ENCODE measurements at places on chromosomes 16 and 17.

- DNase-seq = no peak
Observed at GRCh38 chr16:47180073-47180472, 36.3 kb upstream of the NETO2 start.

DNA sequence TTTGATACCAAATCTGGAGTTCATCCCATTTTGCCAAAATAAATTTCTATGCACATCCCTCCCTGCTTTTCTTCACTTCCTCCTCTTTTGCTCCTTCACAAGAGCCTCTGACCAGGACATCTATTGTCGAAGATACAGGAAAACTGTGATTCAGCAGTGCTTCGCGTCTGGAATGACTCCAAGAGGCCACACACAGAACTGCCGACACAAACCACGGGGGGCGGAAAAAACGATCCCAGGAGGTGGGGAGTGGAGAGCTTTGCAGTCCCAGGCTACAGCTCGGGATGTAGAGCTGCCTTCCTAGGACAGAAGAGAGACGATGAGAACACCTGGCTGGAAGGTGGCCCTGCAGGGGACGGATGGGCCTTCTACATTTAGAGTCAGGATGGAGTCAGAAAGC, 102.8 kb downstream of the XYLT1 start:
- no peak for DNase-seq

GRCh38 chr17:78933025-78933958, 8.1 kb upstream of the TIMP2 start:
- peak; percentile 49 for DNase-seq

DNA sequence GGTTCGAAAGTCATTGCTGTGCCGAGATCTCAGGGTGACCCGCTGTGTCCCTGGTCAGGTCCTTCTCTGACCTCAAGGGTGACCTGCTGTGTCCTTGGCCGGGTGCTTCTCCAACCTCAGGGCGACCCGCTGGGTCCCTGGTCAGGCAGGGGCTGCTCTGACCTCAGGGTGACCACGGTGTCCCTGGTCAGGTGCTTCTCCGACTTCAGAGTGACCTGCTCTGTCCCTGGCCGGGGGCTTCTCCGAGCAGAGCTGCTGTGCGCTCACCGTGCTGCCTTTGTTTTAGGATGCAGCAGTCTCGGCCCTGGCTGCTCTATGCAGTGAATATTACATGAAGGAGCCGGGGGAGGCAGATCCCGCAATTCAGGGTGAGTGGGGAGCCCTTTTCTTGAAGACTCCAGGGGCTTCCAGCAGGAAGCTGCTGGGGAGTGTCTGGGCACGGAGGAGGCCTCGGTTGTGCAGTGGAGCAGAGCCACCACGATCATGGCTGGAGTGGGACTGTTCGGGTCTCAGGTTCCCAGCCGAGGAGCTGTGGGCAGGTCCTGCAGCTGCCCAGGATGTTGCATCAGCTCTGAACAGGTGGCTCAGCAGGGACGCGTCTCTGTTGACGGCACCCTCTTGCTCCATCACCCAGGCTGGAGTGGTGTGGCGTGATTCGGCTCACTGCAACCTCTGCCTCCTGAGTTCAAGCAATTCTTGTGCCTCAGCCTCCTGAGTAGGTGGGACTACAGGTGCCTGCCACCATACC, 83.7 kb upstream of the ZNF750 start:
- no peak for DNase-seq

- DNase-seq = no peak
Observed at GRCh38 chr17:63805591-63805990, 21.6 kb upstream of the PSMC5 start.

DNA sequence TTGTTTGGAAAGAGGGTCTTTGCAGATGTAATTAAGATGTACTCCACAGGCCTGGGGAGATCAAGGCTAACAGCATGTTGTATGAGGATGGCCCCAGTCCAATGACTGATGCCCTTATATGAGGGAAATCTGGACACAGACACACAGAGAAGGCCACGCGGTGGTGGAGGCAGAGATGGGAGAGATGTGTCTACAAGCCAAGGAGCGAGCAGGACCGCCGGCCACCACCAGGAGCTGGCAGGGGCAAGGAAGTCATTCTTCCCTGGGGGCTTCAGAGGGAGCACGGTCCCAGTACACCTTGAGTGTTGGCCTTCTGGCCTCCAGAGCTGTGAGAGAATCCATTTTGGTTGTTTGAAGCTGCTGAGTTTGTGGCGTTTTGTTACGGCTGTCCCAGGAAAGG, 14.7 kb downstream of the SOCS3 start:
- no peak for DNase-seq

GRCh38 chr17:35051579-35052240, 11.8 kb downstream of the RFFL start:
- DNase-seq = no peak

GRCh38 chr17:50027172-50027880, 28.6 kb upstream of the ITGA3 start:
- DNase-seq = no peak

GRCh38 chr16:77785373-77785764, 3.0 kb upstream of the VAT1L start:
- no peak for DNase-seq

DNA sequence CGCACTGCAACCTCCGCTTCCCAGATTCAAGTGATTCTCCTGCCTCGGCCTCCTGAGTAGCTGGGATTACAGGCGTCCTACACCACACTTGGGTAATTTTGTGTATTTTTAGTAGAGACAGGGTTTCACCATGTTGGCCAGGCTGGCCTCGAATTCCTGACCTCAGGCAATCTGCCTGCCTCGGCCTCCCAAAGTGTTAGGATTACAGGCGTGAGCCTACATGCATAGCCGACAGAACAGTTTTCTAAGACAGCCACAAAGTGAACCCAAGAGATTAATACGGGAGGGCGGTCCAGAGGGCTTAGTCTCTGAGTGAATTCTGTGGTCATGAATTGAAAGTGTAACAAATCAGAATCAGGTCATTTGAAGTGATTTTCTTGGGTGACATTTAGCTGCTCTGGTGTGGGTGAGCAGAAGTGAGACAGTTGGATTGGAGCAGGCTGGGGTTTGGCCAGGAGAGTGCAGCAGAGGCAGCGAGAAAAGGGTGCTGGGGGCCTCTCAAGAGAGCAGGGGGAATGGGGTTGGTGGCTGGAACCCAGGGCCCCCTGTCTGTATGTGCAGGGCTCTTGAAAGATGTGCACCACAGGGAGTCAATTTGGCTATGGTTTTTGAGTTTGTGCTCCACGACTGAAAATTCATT, 231.4 kb upstream of the WSCD1 start:
- no peak for DNase-seq

- no peak for DNase-seq
Observed at GRCh38 chr17:11324021-11324420, 83.0 kb downstream of the SHISA6 start.

GRCh38 chr17:21042458-21043295, at the start of gene USP22:
Gene USP22 (minus strand): TSS chr17:21043011. CDS start chr17:21042835, 176 bp downstream.
- peak; percentile 73 for DNase-seq

DNA sequence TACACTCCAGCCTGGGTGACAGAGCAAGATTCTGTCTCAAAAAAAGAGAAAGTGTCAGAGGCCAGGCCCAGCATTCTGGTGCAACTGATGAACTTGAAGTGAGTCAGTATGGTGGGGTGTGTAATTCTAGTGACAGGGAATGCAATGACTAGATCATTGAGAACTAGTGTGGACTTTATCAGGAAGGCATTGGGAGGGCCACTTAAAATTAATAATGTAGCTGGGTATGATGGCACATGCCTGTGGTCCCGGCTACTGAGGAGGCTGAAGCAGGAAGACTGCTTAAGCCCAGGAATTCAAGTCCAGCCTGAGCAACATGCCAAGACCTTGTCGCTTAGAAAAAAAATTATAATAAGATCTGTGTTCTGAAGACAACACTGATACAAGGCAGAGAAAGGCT, 90.8 kb downstream of the STX8 start:
- no peak for DNase-seq

DNA sequence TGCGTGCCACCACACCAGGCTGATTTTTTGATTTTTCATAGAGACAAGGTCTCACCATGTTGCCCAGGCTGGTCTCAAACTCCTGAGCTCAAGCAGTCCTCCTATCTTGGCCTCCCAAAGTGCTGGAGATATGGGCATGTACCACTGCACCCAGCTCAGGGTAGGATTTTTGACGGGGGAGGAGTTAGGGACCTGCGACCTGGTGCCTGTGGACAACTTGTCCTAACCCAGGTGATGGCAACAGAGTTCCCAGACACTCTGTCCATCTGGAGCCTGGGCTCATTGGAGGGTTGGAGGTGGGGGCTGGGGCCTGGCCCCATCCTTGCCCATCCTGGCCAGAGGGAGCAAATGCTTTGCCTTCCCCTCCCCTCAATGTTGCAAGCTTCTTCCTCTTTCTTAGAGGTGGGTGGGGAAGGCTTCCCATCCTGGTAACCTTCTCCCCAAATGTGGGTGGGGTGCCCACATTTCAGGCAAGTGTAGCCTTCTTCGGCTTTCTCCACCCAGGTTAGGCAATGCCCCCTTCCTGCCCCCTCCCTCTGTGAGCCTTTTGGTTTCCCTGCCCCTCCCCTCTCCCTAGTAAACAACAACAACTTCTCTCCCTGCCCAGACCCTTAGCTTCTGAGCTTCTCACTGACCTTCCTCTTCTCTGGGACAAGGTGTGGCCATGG, 24.9 kb downstream of the RARA start:
- no peak for DNase-seq

GRCh38 chr17:81400154-81400977, 5.1 kb downstream of the BAHCC1 start:
- DNase-seq = no peak

GRCh38 chr17:6172642-6173330, 102.6 kb downstream of the WSCD1 start:
- DNase-seq = no peak

DNA sequence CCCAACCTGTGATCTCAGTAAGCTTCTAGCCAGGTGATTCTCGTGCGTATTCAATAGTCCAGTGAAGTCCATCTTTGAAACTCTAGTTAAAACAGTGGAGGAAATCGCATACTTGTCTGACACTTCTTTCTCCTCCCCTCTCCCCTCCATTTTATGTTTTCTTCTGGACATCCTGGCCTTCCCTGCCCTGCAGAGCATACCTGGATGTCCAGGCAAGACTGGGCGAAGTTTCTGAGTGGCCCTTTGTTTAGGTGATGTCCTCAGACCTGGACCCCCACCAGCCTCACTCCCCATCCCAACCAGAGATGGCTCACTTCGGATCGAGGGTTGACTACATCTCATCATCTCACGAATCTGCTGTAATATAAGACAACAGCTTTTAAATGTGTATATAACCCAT, 65.7 kb downstream of the CCDC182 start:
- DNase-seq = no peak

GRCh38 chr16:88588754-88589153, 18.6 kb downstream of the ZC3H18 start:
- no peak for DNase-seq

- DNase-seq = no peak
Observed at GRCh38 chr17:60887614-60888028, 210.0 kb downstream of the BCAS3 start.

DNA sequence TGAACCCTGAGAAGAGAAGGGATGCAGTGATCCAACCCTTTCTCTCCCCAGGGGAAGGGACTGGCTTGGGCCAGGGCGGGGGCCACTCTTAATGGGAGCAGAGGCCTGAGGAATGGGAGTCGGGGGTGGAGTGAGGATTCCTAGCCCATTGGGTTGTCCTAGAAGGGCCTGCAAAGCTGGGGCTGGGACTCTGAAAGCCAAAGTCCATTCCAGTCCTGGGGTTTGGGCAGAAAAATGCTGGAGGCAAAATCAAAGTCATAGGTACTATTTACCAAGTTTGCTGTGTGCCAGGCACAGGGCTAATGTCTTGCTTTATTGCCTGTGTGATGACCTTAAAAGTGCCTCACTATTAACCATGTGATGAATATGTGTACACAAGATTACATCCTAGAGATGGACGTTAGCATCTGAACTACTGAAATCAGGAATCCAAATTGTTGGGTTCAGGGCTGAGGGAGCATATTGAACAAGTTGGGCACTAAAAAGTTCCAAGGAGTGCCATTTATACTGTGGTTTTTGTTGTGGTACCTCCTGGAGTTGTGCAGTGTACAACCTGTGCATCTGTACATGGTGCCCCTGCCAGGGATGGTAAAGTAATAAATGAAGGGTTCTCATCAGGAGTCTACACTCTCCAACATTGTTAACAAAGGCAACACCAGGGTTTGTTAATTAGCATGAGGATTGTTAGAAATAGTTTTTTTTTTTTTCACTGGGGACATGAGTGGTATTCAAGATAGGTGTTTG, 84.4 kb upstream of the NKD1 start:
- DNase-seq = no peak

DNA sequence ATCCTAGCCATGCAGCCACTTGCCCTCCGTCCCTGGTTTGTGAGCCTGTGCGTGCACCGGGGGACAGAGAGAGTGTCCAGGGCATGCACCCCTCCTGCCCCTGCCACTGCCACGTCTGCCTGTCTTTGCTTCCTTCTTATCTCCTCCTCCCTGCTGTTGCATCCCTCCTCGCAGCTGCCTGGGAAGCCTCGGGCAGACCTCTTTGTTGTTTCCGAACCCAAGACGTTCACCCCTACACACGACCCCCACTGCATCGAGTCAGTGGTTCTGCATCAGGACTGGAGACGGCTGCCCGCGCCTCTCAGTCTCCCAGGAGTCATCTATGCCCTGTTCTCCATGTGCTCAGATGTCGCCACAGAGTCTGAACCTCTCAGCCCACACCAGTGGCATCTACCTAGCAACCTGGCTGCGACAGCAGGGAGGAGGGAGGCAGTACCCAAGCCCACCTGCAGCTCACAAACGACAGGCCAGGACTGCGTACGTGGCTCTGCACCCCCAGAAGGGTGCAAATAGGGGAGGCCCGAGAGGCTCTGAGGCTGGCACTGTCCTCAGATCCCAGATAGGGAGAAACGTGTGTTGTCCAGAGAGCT, 5.2 kb downstream of the TIMP2 start:
- no peak for DNase-seq

- no peak for DNase-seq
Observed at GRCh38 chr17:44581868-44582267, 24.6 kb downstream of the FZD2 start.

- DNase-seq = no peak
Observed at GRCh38 chr16:81004646-81005353, 1.9 kb downstream of the CMC2 start.

GRCh38 chr17:21381076-21381706, 5.0 kb downstream of the KCNJ12 start:
- DNase-seq = no peak

DNA sequence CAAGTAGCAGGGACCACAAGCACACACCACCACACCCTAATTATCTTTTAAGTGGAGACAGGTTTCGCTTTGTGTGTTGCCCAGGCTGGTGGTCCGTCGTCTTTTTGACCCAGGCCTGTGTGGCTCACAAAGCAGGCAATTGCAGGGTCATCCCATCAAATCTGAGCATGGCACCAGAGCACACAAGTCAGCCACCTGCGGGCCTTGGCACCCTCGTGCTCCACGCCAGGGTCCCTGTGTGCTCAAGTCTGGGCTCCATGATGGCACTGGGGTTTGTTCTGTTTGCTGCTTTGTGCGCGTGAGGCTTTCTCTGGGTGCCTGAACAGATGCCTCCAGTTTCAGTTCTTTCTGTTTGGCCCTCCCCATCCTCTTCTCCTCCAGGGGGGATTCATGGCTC, 2.4 kb upstream of the CAPN15 start:
- no peak for DNase-seq

DNA sequence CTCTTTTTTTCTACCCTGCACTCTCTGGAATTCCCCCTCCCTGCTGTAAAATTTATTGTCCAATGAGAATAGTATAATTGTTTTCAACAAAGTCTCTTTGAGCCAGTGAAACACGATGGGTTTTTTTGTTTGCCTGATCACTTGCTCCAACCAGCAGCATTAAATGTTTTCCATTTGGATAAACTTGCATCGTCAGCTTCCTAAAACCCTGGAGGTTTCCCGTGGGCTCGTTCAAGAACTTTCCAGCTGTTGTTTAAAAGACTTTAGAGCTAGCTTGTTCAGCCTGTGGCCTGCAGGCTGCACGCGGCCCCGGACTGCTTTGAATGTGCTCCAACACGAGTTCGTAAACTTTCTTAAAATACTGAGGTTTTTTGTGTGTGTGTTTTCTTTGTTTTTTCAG, 14.9 kb downstream of the NAGPA start:
- no peak for DNase-seq
